ENCODE measurements at places on chromosomes 2 and 18.

DNA sequence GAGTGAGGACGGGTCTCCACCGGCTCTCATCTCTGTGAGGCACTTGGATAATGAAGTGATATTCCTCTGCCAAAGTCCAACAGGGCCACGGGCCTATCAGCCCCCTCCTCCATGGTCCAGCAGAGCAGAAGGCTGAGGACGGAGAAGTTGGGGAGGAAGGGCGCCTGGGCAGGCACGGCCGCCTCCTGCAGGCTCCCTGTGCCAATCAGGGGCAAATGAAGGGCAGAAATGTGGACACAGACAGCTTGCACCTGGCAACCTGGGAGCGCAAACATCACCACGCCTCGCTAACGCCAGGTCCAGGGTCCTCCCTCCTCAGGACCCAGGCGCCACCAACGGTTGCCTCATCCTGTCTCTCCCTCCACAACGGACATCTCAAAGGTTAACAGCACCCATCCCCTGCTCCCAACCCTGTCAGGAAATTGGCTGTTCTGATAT lies 24.3 kb downstream of the SMAD7 start:
- DNase-seq, result no peak

- DNase-seq, result no peak
Measured at GRCh38 chr2:10864861-10865636, 46.7 kb upstream of the KCNF1 start.

GRCh38 chr2:73987109-73987947 lies 2.6 kb downstream of the TET3 start:
- no peak for DNase-seq

DNA sequence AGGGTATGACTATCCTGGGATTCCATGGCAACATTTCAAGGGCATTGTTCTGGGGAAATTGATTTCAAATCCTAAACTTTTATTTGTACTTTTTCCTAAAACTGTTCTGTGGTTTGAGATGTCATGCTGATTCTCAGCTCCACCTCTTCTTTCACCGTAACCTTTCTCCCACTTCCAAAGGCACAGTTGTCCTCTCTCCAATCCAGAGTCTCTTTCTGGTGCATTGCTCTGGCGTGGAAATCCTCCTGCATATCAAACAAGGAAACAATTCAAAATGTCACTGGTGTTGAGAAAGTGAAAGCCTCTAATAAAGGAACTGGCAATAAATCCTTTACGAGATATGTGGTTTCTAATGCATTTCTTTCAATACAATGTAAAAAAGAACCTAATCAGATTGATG lies 155.1 kb upstream of the CDH2 start:
- DNase-seq, result no peak

DNA sequence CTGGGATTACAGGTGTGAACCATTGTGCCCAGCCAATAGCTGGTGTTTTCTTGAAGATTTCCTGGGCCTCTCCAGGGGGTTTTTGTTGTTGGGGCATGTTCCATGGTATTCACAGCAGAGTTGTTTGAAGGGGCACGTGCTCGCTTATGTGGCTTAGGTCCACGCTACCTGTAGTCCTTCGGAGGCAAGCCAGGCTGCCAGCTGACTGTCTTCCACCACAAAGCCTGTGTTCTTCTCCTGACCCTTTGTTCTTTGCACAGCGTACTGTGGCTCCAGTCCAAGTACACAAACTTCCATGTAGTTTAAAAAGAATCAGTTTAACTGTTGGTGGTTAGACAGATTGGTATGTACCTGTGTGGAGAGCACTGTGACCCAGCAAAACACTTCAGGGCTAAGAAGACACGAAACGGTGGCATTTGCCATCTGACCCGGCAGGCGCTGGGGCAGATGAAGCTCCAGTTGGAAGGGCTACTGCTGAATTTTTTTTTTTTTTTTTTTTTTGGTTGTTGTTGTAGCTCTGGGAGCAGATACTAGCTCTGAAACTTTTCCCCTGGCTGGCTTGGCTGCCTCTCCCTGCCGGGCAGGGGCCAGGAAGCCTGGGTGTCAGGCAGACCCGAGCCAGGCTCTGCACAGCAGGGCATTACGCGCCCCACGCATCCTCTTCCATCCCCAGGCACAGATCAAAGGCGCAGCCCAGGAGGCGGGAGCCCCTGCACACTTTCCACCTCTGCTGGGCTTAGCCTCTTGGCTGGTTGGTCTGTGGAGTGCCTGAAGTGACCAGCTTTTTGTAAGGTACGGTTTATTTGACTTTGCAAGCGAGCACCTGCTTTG lies 5.7 kb downstream of the GREB1 start:
- DNase-seq, result peak; percentile 20

- DNase-seq, result no peak
Measured at GRCh38 chr2:241978670-241979069, 109.1 kb downstream of the RTP5 start.

DNA sequence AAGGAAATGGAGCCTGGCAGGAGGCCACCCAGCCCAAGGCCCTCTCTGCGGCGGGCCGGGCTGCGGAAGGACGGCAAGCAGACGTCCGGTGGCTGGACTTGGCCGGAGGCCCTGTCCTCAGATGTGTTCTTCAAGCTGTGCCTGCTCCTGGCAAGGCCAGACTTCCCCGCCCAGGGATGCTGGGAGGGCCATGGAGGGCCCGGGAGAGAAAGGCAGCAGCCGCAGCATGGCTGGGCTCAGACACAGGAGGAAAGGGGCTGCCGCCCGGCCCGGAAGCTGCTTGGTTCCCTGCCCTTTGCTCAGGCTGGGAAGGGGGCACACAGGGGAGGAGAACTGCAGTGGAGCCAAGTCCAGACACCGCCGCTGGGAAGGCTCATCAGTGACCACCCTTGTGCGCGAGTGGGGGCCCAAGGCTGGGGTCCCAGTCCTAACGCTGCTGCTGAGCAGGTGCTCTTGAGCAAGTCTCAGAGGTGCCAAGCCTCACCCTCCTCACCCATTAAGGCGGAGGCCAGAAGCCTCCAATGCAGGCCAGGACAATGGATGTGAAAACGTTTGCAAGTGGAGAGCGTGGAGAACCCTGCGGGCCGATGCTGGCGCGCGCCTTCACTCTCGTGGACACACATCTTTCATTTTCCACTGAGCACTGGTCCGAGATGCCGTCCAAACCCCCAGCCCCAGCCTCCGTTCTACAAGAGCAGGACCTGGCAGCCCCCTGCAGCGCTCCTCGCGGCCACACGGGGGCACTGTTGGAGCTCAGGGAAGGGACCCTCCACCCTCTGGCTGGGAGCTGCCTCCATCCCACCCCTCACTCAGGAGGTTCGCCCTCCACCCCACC lies 7.9 kb downstream of the CROCC2 start:
- DNase-seq, result no peak
